Cerebellum (tissue), 4 donors: ENCODE measurements at places on chromosomes 3 and 15.

DNA sequence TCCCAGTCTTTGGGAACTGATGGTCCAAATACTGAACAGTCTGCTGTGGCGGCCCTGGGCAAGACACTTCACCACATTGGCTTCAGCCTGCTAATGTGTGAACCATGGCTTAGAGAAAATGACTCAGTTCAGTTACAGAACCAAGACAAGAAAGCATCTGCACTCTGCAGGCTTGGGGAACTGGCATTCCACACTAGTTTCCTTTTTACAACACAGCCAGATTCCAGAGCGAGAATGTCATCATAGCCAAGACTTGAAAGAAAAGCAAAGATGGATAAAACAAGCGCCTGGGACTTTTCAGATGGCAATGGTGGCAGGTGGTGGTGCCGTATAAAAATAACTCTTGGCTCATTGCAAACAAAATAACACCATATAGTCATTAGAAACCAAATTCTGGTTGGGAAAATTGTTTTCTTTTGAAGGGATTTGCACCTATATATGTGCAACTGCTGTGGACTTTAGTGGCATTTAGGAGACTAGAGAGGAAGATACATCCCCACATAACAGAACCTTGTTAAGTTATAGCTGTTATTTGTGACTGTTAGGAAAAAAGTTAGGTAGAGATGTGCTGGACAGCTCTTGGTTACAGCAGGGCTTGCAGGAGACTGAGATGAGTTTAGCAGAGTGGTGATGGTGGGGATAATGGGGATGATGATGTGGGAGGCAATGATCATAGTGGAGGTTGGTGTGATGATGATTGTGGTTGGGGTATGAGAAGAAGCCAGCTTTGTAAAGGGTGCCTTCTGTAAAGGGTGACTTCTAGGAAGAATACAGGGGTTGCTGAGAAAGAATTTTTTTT is 273.6 kb downstream of the THRB start:
- DNase-seq = no peak

DNA sequence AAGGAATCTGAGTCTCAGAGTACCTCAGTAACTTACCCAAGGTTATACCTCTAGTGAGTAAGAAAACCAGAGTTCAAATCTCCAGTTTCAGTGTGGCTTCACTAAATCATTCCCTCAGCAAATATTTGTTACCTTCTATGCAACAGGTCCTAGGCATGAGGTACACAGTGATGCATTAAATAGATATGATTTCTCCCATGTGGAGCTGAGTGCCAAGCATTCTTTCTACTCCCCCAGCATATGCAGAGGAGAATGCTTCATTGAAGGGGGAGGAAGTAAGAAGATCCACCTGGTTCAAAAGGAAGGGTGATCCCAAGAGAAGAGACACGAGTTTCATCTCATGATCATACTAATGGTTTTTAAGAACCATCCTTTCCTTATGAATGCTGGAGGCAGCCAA is 6.8 kb upstream of the MTHFS start:
- DNase-seq = no peak

DNA sequence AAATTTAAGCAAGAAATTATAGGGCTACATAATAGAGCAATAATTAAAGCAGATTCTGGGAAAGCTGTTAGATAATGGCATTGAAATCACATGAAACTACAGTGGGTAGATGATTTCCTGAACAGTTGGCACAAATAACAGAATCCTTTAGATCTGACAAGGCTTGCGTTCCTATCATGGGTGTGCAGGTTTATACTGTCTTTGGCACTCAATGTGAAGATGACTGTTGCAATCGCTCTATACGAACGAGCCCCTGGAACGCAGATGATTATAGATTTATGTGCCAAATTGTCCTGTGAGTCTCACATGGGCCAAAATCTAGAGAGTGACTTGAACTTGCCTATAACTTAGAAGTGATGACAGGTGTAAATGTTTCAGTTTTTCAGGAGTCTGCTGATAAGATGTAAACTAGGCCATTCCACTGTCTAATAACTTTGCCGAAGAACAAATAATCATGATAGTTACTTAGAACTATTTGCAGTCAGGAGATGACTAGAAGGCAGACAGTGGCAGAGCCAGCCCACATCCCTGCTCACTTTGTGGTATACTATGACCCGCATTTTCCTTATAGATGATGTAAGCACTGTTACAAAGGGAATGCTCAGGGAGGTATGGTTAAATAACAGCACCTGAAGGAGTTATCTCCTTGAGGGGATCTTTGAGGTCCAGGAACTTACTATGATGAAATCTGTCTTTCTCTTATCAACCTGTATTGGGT is 30.5 kb upstream of the TRPC1 start:
- no peak for DNase-seq

- DNase-seq = no peak
Observed at GRCh38 chr3:197353867-197354567, 55.6 kb upstream of the DLG1 start.

- no peak for DNase-seq
Observed at GRCh38 chr3:71351403-71352149, 232.0 kb downstream of the FOXP1 start.

GRCh38 chr3:197434830-197435229 is 120.9 kb downstream of the BDH1 start:
- peak; percentile 67 for DNase-seq

DNA sequence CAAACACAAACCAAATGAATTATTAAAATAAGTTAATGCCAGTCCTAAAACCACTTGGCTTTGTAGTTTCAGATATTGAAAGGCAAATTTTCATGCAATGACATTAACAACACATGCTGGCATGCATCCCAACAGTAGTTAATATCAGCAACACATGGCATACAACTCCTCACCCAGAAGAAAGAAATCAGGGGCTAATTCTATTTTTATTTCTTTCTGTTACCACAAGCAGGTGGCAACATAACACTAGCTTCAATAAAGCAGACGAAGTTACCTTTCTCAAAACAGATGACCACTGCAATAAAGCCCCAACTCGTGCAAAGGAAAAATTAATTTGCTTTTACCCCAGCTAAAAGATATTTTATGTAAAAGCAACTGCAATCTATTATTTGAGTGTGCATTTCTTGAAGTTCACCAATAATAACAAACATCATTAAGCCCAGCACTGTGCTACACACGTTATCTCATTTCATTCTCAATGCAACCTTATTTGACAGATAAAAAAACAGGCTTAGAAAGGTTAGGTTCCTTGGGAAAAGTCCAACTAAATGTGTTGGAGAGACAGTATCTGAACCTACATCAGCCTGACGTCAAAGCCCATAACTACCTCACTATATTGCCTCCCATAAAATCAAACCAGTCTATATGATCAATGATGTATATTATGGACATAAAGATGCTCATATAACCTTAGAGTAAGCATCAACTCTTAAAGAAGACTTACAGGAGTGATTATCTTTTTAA is 2.8 kb downstream of the TOP2B start:
- peak; percentile 10 for DNase-seq

DNA sequence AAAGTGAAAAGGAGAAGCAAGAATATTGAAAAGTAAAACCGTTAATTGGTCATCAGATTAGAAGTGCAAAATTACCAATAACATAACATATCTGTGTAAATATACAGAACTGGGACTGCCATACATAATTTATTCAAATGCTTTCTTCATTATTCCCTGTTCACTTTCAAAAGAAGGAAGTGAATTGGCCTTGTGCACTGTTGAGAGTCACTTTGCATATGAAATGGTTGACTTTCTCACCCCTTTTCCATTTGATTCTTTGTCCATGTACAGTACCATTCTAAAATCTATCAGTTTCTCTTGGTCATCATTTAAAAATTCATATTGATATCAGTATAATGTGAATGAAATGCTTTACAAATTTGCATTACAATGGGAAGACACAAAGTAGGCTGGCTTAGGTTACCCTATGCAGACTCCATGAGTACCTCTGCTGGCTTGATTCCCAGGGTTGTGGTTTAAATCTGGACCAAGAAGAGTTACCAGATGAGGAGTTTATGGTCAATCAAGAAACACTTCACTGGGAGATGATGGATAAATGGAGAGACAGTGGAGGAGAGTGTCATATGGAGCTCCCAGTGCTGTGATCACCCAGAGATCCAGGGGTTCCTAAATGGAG is 210.9 kb upstream of the TOPAZ1 start:
- no peak for DNase-seq

- no peak for DNase-seq
Observed at GRCh38 chr15:33135355-33135781, 59.1 kb downstream of the FMN1 start.

DNA sequence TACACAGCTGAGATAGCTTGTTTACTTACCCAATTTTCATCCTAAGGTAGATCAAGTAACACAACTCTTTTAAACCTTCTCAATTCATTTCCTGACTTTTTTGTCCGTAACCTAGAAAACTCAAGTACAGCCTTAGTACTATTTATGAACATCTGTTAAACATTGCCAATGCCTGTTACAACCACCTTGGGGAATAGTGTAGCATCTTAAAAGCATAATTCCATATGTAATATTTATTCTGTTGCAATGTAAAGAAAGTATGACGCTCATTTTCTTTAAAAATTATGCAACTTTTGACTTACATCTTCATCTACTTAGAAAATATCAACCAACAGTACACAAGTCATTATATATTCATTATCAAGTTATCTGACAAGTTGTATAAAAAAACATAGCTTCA is 54.6 kb downstream of the SUCLG2 start:
- DNase-seq = no peak

DNA sequence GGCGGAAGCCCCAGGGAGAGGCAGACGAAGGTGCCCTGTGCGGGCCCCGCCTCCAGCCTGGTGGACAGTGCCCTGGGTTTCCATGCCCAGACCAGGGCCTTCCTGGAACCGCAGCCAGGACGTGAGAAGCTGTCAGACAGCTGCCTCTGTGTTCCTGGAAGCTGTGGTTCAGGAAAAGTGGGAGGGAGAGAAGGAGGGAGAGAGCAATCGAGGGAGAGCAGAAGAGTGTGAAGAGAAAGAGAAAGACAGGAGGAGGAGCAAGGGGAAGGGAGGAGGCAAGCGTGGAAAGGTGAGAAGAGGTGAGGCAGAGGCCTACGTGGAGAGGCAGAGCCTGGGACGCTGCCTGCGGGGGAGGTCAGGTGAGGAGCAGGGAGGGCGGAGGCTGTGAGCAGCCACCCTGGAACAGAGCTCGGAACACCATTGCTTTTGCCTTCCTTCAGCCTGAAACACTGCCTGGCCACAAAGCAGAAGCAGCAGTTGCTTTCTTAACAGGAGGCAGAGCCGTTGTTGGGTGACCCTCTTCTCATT is 18.6 kb downstream of the ZDHHC19 start:
- no peak for DNase-seq

- no peak for DNase-seq
Observed at GRCh38 chr15:82742134-82742533, 32.5 kb upstream of the AP3B2 start.

GRCh38 chr15:65824031-65824743 is 32.1 kb upstream of the DENND4A start:
- peak; percentile 63 for DNase-seq

DNA sequence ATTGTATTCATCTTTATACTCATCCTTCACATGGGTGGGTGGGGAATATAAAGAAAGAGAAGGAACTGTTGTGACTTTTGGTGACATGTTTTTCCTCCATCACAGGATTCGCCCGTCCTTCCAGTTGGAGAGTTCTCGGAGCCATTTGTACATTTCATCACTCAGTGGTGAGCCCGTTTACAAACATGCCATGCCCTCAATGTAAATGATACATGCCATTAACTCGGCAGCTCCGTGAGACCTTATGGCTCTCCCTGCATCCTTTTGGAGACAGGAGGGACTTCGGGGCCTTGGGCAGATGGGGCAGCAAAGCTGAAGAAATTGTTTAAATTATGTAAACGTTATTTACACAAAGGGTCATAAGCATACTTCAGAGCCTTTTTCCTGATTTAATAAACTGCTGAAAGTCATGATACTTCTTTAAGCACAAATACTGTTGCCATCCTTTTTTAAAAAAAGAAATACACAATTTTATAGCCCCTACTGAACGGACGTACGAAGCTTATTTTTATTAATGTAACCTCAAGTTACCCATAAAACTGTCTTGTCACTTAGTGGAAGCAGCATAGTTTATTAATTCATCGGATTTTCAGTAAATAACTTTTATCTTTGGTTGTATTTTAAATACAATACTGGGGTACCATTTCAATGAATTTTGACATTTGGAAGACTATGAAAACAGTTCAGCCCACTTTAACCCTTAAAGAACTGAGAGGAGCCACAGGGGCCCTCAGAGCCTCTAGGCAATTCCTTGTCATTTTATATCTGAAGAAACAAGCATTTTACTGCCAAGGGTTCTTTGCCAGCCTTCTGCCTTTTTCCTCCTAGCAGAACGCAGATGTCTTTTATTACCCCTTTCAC is 55.6 kb upstream of the SKOR1 start:
- no peak for DNase-seq
